Stimulated activated CD4-positive, alpha-beta T cell treated with anti-CD3 and anti-CD28 coated beads, Interleukin-1b, Interleukin-23, amount 100 ng/mL, for 24 hours (primary cell): ENCODE measurements at places on chromosomes 5 and 9.

DNA sequence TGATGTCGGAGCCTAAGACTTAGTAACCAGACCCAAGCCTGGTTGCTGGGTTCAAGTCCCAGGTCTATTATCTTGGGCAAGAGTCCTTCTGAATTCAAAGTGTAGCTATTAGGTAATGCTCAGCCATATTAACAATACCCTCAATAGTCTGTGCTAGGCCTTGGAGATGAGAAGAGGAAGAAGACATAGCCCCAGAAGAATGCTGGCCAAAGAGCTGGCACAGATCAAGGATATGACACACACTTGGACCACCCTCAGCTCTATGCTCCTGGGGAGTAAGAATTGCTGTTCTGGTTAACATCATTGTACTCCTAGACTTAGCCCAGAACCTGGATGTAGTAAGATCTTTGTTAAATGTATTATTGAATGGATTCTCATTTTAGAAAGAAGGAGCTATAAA, 426.7 kb downstream of the CDK5RAP2 start:
- DNase-seq = no peak

GRCh38 chr5:42228279-42228678, 195.0 kb upstream of the GHR start:
- DNase-seq = no peak

GRCh38 chr9:127397646-127398274, 791 bp downstream of the SLC2A8 start:
- DNase-seq = no peak

- no peak for DNase-seq
Measured at GRCh38 chr5:178849316-178849715, 10.4 kb upstream of the ZNF354B start.

DNA sequence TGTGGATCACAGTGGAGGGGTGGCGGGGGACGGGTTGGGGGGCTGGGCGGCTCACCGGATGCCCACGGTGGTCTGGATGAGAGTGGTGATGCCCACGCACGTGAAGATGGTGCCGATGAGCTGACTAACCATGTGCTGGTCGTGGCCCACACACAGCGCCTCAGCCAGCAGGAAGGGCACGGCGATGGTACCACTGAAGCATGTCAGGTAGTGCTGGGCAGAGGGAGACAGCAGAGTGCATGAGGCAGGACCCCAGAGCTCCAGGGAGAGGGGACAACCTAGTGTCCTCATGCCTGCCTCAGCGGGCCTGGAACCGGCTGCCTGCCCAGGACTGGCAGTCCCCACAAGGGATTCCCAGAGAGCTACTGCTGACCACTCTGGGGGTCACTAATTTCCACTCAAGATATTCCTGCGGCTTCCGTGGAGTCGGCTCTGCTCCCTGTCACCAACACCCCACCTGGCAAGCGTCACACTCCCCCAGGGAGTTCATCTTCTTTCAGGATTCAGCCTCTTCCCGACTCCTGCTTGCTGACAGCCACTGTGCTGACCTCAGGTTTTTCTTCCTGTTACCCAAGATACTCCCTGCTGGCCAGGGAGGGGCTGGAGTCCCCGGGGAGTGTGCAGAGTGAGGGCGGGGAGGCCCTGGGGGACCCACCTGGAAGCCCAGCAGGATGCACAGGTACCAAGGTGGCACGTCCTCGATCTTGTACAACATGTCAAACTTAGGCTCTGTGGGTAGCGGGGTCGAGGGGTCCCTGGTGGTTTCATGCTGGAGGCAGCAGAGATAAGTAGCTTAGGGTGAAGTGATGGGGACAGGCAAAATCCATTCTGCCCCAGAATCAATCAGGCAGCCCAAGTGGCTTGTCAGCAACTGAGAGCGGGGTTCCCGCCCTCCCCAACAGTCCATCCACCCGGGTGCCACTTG, 998 bp downstream of the SLC23A1 start:
- no peak for DNase-seq
